ENCODE measurements at places on chromosomes 5 and 9.

DNA sequence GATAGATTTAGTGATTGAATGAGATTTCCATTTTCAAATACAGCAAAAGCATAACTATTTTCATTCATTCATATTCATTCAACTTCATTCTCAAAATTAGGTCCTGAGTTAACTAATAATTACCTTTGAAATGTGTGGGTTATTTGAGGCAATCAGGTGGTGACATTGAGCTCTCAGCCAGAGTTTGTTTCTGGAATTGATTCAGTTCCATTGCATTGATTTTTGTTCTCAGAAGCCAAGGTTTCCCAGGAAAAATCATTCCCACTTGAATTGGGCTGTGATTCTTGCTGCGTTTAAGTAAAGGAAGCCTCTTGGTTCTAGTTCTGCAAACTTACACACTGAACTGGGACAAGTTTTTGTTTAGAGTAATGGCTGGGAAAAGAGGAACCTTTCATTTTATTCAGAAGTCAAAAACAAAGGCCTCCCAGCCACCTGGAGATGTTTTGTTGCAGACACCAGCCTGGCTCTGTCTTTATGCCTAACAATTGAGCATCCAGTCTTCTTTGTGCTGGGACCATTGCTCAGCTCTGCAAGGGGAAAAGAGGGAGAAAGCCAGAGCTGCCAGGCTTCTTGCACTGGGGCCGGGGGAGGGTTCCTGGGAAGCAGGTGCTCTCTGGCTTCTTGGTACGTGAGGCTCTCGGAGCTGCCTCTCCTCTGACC is 198.6 kb downstream of the TRIO start:
- DNase-seq = no peak

GRCh38 chr5:160009591-160009989 is 651 bp downstream of the TTC1 start:
- no peak for DNase-seq

DNA sequence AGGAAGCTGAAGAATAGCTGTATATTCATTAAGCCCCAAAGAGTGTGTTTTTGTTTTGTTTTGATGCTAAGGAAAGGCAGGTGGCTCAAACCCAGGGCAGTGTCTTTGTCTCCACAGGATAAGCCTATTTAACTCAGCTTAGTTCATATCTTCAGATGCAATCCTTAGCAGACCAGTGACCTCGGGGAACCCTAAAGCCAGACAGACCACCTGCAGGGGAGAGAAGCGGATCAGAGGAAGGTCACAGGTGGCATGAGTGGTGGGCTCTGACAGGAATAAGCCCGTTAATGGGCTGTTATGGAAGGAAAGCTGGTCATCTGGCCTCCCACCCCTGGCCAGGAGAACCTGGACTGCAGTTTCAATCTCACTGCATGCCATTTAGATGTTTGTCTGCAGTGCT is 30.8 kb downstream of the TAS2R1 start:
- no peak for DNase-seq

DNA sequence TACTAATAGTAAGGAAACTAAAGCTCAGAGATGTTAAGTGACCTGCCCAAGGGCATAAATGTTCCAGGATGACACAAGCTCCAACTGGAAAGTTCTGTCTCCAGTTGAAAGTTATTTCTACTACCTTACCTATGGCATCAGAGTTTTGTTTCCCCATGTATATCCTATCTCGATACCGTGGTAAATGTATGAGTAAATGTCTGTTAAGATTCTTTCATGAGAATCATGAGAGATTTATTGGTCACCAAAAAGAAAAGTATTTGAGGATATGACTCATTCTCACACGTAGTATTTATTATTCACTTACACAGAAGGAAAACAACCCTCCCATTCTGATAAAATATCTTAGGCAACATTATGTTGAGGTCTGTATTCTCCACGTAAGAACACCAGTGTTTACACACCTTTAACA is 11.1 kb upstream of the SHOC1 start:
- DNase-seq = no peak

DNA sequence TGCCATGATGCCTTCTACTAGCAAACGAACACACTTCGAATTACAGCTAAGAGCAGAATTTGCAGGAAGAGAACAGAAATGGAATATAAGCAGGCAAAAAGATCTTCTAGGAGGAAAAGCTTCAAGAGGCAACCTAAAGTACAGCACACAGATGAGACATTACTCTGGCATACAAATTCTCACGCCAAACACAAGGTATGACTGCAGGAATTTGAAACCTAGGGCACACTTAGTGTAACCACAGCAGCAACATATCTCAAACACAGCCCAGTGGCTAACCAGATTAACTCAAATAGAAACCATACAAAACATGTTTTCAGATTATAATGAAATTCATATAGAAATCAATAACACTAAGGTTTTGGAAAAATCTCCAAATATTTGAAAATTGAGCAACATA is 481.0 kb upstream of the RGMB start:
- no peak for DNase-seq
